ENCODE measurements at places on chromosomes 11 and 22. TPM values are rescaled to one million over a fixed set of nuclear protein-coding genes. Genes with fewer than 3 reads are reported as not detected.

CATSPER1 gene
- not detected for total RNA-seq

DNA sequence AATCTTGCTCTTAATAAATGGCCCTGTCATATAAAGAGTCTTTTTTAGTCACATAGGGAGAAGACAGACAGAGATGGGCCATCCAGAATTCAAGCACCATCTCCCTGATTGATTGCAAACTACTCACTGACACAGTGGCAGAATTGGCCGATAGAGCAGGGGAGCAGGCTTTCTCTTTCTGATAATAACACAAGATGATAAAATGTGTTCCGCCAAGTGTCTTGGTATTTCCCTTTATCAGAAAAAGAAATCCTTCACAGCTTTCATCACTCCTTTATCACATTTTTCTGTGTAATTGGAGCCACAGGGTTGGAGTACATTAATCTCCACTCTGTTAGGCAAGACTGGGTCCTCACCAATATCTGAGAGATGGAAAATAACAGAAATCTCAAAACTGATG, 406.0 kb downstream of the TMEM135 start:
- H3K27ac ChIP-seq = no peak overlapping the region
- no peak for DNase-seq
- no peak overlapping the region for H3K4me3 ChIP-seq
- H3K36me3 ChIP-seq = no peaks in the 10 kb centered on the region
- H3K4me1 ChIP-seq = no peaks in the 10 kb centered on the region

DNA sequence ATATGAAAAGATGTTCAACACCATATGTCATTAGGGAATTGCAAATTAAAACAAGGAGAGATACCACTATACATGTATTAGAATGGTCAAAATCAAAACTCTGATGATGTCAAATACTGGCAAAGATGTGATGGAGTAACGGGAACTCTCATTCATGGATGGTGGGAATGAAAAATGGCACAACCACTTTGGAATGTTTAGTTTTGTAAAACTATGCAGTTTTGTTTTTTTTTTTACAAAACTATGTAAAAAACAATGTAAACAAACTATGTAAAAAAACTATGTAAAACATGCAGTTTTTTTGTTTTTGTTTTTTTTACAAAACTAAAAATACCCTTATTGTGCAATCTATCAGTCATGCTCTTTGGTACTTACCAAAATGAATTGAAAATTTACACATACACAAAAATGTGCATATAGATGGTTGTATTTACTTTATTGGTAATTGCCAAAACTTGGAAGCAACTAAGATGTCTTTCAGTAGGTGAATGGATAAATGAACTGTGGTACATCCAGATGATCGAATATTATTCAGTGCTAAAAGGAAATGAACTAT, 5.0 kb upstream of the USP47 start:
- DNase-seq = no peak
- H3K4me3 ChIP-seq = no peak overlapping the region
- no peaks in the 10 kb centered on the region for H3K36me3 ChIP-seq
- H3K27ac ChIP-seq = no peak overlapping the region
- no peaks in the 10 kb centered on the region for H3K4me1 ChIP-seq

GRCh38 chr11:117827521-117828511, 3.3 kb upstream of the FXYD2 start:
- DNase-seq = peak; percentile 14
- no peaks in the 10 kb centered on the region for H3K27me3 ChIP-seq
- no peaks in the 10 kb centered on the region for H3K4me1 ChIP-seq
- no peak overlapping the region for H3K4me3 ChIP-seq
- no peaks in the 10 kb centered on the region for H3K36me3 ChIP-seq

DNA sequence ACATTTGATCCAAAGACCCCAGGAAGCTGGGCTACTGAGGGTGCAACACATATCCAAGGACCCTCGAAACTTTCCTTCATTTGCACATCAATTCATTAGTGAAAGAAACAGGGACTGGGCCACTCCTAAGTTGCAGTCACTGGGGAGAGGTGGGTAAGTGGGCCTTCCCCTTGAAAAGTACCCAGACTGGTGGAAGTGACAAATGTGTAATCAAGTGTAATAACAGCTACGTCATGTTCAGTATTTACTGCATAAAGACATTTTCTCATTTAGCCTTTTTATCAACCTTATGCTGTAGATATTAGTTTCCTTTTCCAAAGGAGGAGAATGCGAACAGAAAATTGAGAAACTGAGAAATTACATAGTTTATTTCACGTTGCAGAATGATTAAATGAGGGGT, 101.9 kb upstream of the OLFML1 start:
- H3K27me3 ChIP-seq = no peaks in the 10 kb centered on the region
- H3K4me1 ChIP-seq = no peaks in the 10 kb centered on the region
- no peak overlapping the region for H3K4me3 ChIP-seq
- H3K27ac ChIP-seq = no peak overlapping the region

DNA sequence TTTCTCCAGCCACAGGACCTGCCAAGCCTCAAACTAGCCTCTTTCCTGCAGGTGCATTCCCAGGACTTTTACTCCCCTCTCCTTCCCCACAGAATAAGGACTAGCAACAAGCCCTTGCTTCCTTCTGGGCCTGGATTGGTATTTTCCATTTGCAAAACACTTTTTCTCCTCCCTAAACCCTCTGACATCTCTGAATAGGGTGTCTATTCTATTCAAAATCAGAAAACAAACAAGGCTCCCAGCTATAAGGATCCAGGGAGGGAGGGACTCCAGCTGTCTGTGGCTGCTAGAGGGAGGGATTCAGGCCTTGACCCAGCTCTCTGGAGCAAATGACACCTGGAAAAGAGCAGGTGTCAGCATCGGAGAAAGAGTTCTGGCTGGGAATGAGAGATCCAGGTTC, 168.5 kb upstream of the BDNF start:
- no peaks in the 10 kb centered on the region for H3K27me3 ChIP-seq
- H3K27ac ChIP-seq = no peak overlapping the region
- H3K4me1 ChIP-seq = no peaks in the 10 kb centered on the region
- no peak overlapping the region for H3K4me3 ChIP-seq
- no peak for DNase-seq

DNA sequence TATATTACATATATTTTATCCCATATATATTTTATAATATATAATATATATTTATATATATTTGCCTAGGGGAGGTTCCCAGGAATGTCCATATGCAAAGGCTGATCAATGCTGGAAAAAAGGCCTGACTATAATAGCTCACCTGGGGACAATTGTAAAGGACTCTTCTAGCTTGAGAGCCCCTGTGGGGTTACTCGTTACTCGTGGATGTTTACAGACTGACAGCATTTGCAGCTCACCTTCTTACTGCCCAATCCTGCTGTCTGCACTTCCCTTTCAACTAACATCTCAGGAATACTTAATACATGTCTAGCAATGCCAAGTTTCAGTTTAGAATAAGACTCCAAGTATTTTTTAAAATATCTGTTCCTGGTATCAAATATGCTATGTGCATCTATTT, 1365.4 kb upstream of the RAG2 start:
- no peaks in the 10 kb centered on the region for H3K4me1 ChIP-seq
- no peaks in the 10 kb centered on the region for H3K27me3 ChIP-seq
- H3K4me3 ChIP-seq = no peak overlapping the region
- DNase-seq = no peak
- H3K36me3 ChIP-seq = no peaks in the 10 kb centered on the region
